ENCODE measurements at places on chromosomes 6 and 20.

- DNase-seq, result no peak
These were observed 95.3 kb downstream of the TAF4 start for GRCh38 chr20:61970357-61970756.

- no peak for DNase-seq
These were observed 3.5 kb downstream of the TRIM27 start for GRCh38 chr6:28920281-28920680.

GRCh38 chr6:124793398-124793797 is 168.8 kb upstream of the RNF217 start:
- no peak for DNase-seq

DNA sequence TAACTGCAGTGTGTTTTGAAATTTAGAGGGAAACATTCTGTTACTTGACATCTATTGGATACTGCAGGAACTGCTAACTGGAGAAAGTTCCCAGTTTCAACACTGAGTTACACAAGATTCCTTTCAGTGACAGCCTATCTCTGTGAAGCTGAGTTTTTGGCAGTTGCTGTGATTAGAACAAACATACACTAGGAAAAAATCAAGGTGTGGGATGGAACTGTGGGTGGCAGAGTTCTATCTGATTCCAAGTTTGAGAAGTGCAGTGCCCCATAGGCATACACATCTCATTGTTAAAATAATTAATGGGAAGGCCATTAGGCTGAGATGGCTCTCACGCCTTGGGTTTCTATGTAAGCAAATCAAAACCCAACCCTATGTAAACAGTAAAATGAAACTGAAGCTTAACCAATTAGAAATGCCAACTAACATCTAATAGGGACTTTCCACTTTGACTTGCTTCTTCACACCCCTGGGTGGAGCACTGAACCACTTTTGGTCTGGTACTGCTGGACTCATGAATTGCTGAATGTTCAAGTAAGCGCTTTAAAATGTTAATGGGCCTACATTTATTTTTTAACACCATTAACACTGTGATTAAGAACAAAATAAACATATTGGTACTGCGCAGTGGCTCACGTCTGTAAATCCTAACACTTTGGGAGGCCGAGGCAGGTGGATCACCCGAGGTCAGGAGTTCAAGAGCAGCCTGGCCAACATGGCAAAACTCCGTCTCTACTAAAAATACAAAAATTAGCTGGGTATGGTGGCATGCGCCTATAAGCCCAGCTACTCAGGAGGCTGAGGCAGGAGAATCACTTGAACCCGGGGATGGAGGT is 55.2 kb upstream of the TBC1D7 start:
- peak; percentile 73 for DNase-seq

- DNase-seq, result no peak
These were observed 24.4 kb downstream of the BHLHE23 start for GRCh38 chr20:62982124-62983075.

DNA sequence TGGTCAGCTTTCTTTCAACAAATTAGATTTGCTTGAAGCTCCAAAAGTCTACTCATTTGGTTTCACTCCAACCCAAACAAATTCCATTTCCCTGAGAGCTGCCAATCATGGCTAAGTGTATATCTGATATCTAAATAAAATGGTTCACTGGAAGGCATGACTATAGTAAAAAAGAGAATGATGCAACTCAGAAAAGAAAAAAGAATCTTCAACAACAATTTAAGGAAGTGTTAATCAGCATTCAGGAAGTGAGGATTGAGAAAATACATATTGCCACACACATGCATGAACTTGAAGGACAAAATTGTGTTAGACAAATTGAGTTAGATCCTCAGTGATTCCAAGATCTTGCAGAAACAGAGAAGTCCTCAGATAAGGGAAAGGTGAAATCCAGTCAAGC is 972.9 kb upstream of the FLRT3 start:
- peak; percentile 32 for DNase-seq

GRCh38 chr6:34953061-34954025 is 64.3 kb downstream of the ANKS1A start:
- DNase-seq, result peak; percentile 67

GRCh38 chr6:67361264-67361663 is 1273.8 kb upstream of the ADGRB3 start:
- DNase-seq, result no peak

- peak; percentile 49 for DNase-seq
These were observed 809 bp upstream of the NOL7 start for GRCh38 chr6:13614126-13614925.

DNA sequence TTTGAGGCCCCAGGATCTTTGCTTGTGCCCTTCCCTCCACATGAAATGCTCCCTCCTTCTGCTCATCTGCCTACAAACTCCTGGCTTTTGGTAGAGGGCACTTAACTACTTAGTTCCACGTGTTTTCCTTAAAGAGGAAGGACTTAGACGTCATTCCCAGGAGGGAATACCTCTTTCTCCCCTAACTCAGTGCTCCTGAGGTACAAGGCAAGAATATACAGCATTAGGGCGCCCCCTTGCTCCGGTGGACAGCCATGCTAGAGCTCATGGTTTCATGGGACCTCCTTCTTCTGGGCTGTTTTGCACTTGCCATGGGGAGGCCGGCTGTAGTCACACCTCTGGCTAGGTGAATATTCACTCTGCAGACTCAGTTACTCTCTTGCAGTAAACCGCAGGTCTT is 93.8 kb upstream of the LY86 start:
- no peak for DNase-seq

GRCh38 chr6:55963301-55963700 is 87.9 kb upstream of the BMP5 start:
- no peak for DNase-seq

DNA sequence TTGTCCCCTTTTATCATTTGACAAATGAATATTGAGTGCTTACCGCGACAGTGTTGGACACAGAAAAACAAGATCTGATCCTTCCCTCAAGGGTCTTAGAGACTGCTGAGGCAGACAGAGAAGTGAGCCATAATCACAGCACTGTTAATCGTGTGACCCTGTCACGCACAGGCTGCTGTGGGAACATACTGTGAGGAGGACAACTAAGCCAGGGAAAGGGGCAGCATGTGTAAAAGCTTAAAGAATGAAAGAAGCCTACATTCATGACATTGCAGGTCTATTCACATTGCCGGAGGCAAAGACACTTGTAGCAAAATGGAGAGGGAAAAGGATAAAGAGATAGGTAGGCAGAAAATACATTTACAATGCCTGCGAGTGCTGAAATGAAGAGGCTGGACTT is 32.7 kb downstream of the TRDN start:
- no peak for DNase-seq

GRCh38 chr6:87082160-87082721 is 12.7 kb downstream of the CGA start:
- no peak for DNase-seq

GRCh38 chr6:170037541-170038250 is 253.2 kb downstream of the DLL1 start:
- DNase-seq, result peak; percentile 72

DNA sequence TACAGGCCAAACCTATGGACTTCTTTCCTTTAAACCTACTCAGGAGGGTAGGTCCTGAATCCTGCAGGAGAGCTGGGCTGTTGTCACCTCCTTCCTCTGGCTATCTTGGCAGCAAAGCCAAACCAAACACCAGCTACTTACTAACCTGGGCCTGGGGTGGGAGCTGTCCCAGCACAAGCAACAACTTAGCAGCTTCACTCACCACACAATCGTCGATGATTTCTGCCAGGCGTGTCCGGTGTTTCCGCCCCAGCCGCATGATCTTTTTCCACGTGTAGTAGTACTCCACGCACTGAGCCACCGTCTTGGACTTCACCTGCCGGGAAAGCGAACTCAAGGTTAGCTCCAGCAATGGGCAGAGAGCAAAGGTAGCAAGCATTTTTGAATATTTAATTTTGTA is 25.4 kb upstream of the MRPS10 start:
- no peak for DNase-seq

GRCh38 chr20:53390770-53391169 is 202.9 kb downstream of the ZNF217 start:
- DNase-seq, result no peak

GRCh38 chr20:4876731-4877130 is 124.6 kb downstream of the SLC23A2 start:
- no peak for DNase-seq

DNA sequence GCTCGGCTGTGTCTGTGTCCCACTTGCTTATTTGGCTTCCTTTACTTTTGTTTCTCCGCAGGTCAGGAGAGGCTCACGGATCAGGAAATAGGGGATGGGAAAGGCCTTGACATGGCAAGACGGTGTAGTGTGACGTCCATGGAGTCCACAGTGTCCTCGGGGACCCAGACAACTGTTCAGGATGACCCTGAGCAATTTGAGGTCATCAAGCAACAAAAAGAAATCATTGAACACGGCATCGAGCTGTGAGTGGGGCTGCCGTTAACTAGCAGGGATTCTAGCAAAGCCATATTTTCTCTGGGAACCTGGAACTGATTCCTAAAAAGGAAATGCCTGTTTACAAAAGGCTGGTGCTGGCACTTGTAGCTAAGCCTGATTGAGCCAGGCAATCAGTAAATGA is 54.4 kb downstream of the ARFGEF2 start:
- DNase-seq, result no peak

GRCh38 chr6:124434421-124434820 is 527.8 kb upstream of the RNF217 start:
- DNase-seq, result no peak

Data from fibroblast of gingiva (primary cell).